ENCODE measurements at places on chromosomes 5 and 9.
A peak's percentile ranks its signal among the peaks of the same experiment; 100 is the strongest.

- DNase-seq = no peak
These were observed 91.9 kb upstream of the PANK3 start for GRCh38 chr5:168670881-168671575.

DNA sequence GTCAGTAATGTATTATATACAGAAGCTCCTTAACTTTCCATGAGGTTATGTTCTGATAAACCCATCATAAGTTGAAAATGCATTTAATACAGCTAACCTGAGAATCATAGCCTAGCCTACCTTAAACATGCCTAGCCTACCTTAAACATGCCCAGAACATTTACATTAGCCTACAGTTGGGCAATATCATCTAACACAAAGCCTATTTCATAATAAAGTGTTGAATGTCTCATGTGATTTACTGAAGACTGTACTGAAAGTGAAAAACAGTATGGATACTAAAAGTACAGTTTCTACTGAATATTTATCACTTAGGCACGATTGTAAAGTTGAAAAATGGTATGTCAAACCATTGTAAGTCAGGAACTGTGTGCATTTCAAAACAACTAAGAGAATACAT lies 1.6 kb downstream of the GM2A start:
- no peak for DNase-seq

DNA sequence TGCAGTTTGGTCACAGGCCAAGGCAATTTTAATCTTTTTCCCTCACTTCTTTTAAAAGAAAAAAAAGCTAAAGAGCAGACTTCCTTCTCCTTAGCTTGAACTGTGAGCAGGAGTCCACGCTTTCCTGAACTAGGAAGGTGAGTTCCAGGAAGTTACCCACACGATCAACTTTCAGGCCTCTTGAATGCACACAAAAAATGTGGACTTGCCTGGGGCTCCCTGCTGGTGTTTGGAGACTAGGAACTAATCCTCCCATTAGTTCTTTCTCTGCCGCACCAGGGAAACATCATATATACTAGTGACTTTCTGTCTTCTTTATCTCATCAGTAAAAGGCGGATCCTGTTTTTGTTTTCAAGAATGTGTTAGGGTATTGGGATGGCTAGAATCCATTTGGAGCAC lies 240.0 kb downstream of the GOLPH3 start:
- no peak for DNase-seq

- no peak for DNase-seq
These were observed 1755.4 kb upstream of the ACO1 start for GRCh38 chr9:30628915-30629567.

GRCh38 chr9:79630521-79631403 lies 59.0 kb downstream of the TLE4 start:
- no peak for DNase-seq

GRCh38 chr9:92663951-92664350 lies 6.0 kb downstream of the IPPK start:
- DNase-seq = no peak

DNA sequence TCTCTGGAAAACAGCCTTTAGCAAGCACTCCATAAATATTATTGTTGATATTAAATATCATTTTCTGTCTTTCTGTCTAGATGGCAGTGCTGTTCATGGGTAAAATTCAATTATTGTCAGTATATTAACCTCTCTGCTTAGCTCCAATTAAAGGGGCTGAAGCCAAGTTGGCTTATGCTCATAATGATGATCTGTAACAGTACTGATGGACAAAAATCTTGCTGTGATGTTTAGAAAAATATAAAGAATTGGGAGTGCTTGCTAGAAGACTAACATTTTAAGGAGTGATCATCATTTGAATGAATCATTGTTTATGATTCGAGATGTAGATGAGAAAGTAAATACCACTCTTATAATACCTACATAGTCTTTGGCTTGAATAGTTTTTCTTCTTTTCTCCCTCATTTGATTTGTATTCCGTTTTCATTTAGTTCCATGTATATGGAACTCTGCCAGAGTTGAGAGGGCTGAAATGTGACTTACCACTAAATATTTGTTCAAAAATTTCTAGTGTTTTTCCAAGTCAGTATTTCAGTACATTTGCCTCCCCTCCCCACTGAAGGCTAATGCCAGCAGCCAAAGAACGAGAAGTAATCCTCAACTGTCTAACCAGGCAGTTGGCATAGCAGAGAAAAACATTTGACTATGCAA lies 538.3 kb downstream of the CSNK1G3 start:
- no peak for DNase-seq

GRCh38 chr5:35230038-35230611 lies at the start of gene PRLR:
TSS of gene PRLR (minus strand) at chr5:35230487. CDS start at chr5:35089620, 140,867 bp downstream.
- DNase-seq = peak; percentile 33

GRCh38 chr9:107567462-107567861 lies 77.9 kb upstream of the KLF4 start:
- no peak for DNase-seq

DNA sequence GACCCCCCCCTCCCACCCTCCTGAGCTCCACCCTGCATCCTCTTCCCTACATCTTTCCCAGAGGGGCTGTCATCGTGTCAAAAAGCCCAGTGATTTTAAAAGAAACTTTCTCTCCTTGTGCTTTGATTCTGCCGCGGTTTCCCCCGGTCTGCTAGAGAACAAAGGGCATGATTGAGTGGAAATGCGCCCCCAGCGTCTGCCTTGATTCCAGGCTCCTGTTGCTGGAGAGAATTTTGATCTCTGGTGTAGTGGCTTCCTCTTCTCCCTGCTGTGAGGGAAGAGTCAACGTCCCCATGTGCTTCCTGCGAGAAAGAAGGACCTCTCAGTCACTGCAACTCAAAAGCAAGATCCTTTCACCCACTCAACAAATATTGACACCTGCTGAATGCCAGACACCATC lies 61.9 kb upstream of the RAPGEF1 start:
- DNase-seq = no peak

GRCh38 chr5:24005384-24005783 lies 498.0 kb downstream of the PRDM9 start:
- DNase-seq = no peak

- no peak for DNase-seq
These were observed 27.9 kb downstream of the SEMA6A start for GRCh38 chr5:116546743-116547124.

- DNase-seq = no peak
These were observed 1.6 kb downstream of the ENTPD2 start for GRCh38 chr9:137052293-137052692.

DNA sequence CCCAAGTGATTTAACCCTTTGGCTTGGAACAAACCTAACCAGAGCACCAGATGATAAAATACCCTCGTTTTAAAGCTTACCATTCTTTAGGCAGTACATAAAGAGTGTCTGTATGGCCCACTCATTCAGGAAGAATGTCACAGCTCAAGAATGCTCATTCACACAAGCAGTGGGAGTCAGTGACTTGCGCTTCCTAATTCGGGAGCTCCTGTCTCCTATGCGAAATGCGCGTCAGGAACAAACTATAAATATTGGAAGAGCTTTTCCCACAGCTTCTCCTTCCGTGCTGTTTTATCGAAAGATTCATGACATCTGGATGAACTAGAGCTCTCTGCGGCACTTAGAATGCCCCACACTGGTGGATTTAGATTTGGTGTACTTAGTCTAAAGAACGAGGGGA lies 66.6 kb downstream of the NTRK2 start:
- no peak for DNase-seq

DNA sequence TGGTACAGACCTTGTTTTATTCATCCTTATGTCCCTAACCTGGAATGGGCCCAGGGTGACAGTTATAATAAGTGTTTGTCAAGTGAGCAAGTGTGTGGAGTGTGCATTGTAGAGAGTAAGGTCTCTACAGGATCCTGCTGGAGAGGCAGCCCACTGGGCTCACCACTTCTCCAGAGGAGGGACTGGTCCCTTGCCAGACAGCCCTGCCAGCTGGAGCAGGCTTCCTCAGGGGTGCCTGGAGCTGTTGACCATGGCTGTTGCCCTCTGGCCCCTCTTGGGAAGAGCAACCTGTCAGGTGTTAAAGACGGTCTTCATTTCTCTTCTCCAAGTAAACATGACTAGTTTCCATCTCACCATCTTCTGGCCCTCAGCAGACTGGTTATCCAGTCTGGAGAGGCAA lies 20.0 kb downstream of the IRF1 start:
- no peak for DNase-seq

GRCh38 chr5:171816666-171817065 lies 31.0 kb downstream of the SMIM23 start:
- DNase-seq = no peak

- no peak for DNase-seq
These were observed 1802.9 kb upstream of the WWC1 start for GRCh38 chr5:166488560-166488959.

DNA sequence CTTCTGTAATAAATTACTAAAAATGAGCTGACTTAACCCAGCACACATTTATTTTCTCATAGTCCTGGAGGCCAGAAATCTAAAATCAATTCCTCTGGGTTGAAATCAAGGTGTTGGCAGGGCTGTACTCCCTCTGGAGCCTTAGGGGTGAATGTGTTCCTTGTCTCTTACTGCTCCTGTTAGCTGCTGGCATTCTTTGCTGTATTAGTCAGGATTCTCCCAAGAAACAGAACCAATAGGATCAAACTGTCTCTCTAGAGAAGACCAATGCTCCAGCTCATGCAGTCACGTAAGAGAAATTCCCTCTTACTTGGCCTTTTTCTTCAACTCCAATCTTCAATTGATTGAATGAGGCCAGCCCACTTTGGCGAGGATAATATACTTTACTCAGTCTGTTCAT lies 15.3 kb upstream of the CD180 start:
- DNase-seq = peak; percentile 82

DNA sequence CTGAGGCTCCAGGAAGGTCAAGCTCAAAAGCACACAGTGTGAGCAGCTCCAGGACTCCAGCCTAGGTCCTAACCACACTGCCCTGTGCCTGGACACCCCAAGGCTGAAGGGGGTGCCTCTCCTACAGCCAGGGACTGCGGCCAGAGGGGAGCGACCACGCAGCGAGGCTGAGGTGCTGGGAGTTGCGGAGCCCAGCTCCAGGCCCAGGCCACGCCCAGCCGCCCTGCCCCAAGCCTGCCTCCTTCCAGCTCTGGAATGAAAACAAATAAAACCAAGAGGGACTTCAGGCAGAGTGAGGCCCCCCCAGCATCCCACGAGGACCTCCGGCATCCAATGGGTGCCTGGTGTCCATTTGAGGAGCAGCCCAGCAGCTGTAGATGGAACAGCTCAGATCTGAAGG lies 15.2 kb downstream of the VAV2 start:
- no peak for DNase-seq

DNA sequence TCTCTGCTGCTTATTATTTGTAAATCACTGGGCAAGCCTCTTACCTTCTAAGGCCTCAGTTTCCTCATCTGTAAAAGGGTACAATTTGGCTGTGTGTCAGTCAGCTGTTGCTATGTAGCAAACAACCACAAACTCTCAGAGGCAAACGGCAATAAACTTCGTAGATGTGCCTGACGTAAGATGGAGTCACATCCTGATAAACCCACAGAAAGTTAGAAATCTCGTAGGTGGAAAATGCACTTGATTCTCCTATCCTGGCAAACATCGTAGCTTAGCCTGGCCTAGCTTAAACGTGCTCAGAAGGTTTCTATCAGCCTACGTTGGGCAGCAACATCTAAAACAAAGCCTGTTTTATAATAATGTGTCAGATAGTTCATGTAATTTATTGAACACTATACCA lies 35.0 kb upstream of the UNC5A start:
- DNase-seq = peak; percentile 38

DNA sequence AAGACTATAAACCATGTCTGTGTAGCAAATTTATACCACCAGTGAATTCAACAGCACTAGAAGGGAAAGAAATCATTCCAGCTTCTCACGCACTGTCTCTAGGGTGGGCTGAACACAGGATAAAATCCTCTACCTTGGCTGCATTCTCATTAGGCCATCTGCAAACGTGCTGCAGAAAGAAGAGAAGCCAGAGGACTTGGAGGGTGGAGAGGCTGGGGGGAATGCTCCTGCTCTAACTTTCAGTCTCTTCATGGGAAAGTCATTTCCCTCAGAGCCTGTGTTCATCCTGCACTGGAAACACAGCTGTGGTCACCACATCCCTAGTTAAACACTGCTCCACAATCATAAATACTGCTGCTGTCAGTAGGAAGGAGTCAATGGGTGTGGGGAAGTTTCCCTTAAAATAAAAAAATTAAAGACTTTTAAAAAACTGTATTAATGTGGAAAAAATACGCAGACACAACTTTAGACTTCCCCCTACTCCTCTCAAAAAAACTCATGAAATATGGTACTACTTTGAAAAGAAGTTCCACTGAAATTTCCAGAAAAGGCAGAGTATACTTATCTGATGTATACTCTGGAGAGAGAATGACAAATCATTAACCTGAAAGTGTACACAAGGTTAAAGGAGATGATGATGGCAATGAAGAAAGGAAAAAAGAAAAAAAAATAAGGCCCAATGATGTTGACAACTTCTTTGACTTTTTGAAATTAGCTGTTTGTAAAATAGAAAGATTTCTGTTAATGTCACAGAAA lies 46.8 kb downstream of the LHFPL2 start:
- peak; percentile 85 for DNase-seq

GRCh38 chr9:85600675-85601263 lies 141.0 kb downstream of the AGTPBP1 start:
- DNase-seq = no peak

- no peak for DNase-seq
These were observed 514.6 kb downstream of the ZNF608 start for GRCh38 chr5:124231802-124232201.

- no peak for DNase-seq
These were observed 40.8 kb upstream of the DAB2IP start for GRCh38 chr9:121610638-121610953.

DNA sequence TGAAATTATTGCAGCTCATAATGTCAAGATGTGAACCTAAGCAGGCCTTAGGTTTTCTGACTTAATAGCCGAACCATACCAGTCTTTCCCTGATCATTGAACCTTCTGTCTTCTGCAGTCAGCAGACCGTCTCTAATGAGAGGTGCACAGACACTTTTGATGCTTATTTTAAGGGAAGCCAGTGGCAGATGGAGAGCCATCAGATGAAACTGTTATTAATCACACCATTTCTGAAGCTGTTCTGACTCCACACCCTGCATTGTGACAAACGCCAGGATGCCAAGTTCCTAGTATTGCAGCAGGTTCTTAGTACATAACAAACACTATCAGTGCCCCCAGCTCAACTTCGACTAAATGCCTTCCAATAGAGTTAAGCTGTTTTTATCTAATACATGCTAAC lies 43.0 kb downstream of the PIK3R1 start:
- DNase-seq = no peak

DNA sequence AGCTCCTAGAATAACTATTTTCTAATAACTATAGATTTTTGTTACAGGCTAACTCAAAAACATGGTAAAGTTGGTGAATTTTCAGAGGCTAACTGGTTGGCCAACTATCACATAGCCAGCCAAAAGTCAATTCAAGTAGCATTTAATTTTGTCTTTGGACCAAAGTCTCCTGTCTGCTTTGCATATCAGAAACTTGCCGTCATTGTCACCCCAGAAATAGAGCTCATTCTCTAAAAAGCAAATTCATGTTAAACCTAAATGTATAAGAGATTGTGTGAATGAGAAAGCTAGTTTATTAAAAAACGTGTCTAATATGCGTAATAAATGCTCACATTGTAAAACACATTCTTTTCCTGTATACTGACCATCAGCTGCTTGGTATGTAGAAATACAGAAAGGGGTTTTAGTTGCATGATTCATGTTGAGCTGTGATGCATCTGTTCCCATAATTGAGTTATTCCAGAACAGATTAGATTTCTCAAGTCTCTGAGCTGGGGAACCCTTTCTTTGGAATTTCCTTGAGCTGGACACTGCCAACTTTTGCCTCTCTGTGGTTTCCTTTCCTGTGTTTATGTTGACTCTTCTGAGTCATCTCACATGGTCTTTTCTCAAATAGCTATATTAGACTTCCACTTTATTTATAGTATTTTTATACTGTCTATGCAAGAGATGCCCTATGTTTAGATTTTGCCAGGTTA lies 7.3 kb downstream of the SRFBP1 start:
- peak; percentile 99 for DNase-seq

Data from fibroblast of mammary gland (primary cell).